ENCODE measurements at places on chromosomes 16 and 17. TPM values are rescaled to one million over a fixed set of nuclear protein-coding genes. Genes with fewer than 3 reads are reported as not detected.

DNA sequence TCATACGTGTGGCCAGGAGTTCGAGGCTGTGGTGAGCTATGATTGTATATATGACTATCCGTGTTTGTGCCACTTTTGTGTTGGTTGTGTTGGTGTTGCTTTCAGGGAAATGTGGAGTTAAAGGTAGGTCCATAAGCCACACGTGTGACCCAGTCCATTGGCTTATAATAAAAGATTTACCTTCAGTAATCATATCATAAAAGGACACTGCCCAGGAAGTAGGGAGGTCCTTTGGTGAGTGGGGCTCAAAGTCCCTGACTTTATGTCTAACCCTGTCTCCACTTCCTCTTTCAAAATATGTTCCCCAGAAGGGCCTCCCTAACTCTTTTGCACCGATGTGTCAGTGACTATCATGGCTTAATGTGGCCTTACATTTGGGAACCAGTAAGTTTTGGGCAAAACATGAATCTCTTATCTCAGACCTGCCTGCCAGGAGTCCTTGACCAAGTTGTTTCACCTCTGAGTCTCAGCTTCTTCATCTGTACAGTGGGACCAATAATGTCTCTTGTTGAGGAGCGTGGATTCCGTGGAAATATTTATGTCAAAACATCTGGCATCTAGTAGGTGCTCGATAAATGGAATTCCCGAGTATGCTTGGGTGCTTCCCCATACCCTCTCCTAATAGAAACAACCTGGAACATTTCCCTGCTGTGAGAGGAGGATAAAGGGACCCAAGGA, 4.8 kb downstream of the TNP2 start:
- H3K4me3 ChIP-seq: peak overlapping the region; percentile 48
- H3K36me3 ChIP-seq: no peaks in the 10 kb centered on the region
- peaks cover 28% of the 10 kb centered on the region for H3K4me1 ChIP-seq
- DNase-seq: no peak
- no peaks in the 10 kb centered on the region for H3K27me3 ChIP-seq

GRCh38 chr16:68229431-68230175, 6.3 kb downstream of the ESRP2 start:
- H3K4me1 ChIP-seq: peaks cover 47% of the 10 kb centered on the region
- H3K27ac ChIP-seq: peak overlapping the region; percentile 64
- H3K4me3 ChIP-seq: no peak overlapping the region
- DNase-seq: no peak

CYGB gene
- not detected for total RNA-seq

GRCh38 chr17:59858932-59859331, 33.8 kb downstream of the TUBD1 start:
- H3K27ac ChIP-seq: no peak overlapping the region
- H3K27me3 ChIP-seq: no peaks in the 10 kb centered on the region
- H3K36me3 ChIP-seq: peaks cover 18% of the 10 kb centered on the region
- H3K4me1 ChIP-seq: peaks cover 9% of the 10 kb centered on the region

- no peaks in the 10 kb centered on the region for H3K4me1 ChIP-seq
- H3K4me3 ChIP-seq: no peak overlapping the region
- H3K27me3 ChIP-seq: no peaks in the 10 kb centered on the region
- H3K36me3 ChIP-seq: no peaks in the 10 kb centered on the region
- H3K27ac ChIP-seq: no peak overlapping the region
Observed at GRCh38 chr16:12344577-12345343, 368.2 kb downstream of the SNX29 start.

NPIPA8 gene
- 0.91 TPM for total RNA-seq

DNA sequence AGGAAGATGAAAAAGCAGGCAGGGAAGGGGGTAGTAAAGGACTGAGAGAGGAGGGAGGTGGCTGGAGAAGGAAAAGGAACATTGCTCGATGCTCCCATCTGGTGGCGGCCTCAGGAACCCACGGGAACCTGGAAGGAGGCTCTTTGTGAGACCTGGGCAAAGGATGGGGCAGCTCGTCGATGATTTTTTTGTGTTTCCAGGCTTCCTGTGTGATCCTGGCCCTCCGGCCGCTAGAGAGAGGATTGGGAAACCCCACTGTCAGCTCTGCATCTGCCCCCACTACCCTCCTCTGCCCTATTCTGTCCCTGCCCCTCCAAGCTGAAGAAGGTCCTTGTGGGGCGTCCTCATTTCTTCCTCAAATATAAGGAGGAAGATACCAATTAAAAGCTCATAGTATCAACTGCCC, 6.6 kb downstream of the WFIKKN2 start:
- H3K36me3 ChIP-seq: no peaks in the 10 kb centered on the region
- H3K27me3 ChIP-seq: peaks cover 2% of the 10 kb centered on the region
- DNase-seq: peak; percentile 38
- H3K4me1 ChIP-seq: no peaks in the 10 kb centered on the region
- H3K4me3 ChIP-seq: no peak overlapping the region

DNA sequence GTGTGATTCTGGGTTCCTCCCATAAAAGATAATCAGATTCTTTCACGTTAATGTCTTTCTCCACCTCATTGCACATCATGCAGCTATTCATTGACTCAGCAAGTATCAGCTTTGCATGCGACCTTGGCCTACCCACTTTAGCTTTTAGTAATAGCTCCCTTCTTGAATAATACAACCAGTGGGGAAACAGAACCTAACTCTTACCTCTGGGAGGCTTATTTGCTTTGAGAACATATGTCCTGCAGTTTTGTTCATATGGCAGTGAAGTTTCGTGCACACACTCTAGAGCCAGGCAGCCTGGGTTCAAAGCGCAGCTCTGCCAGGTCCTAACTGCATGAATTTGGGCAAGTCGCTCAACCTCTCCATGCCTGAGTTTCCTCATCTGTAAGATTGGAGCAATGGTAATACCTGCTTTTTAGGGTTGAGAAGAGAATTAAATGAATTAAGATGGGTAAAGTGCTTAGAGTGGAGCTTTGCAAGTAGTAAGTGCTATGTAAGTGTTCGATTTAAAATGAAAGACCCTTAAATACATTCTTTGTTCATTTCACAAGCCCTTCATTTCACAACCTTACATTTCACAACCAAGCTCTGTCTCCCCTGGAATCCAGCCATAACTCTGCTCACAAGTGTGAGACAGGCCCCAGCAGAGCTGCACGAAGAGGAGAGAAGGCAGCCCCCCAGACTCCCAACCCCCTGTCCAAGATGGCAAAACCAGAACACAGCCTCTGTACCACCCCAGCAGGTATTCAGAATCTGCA, 29.3 kb downstream of the MAPT start:
- no peaks in the 10 kb centered on the region for H3K4me1 ChIP-seq
- H3K27me3 ChIP-seq: peaks cover 6% of the 10 kb centered on the region
- no peak overlapping the region for H3K27ac ChIP-seq
- no peaks in the 10 kb centered on the region for H3K36me3 ChIP-seq
- H3K4me3 ChIP-seq: no peak overlapping the region

- DNase-seq: no peak
- H3K27ac ChIP-seq: no peak overlapping the region
- H3K4me1 ChIP-seq: peaks cover 2% of the 10 kb centered on the region
- peaks cover 16% of the 10 kb centered on the region for H3K36me3 ChIP-seq
- peaks cover 21% of the 10 kb centered on the region for H3K27me3 ChIP-seq
Observed at GRCh38 chr17:80998748-80999535, 7.3 kb downstream of the CHMP6 start.

- no peak for DNase-seq
- peaks cover 45% of the 10 kb centered on the region for H3K36me3 ChIP-seq
- peaks cover 10% of the 10 kb centered on the region for H3K4me1 ChIP-seq
- no peak overlapping the region for H3K27ac ChIP-seq
- no peaks in the 10 kb centered on the region for H3K27me3 ChIP-seq
Observed at GRCh38 chr17:82722341-82723013, 6.0 kb downstream of the FN3KRP start.

MPP3 gene
- 0.21 TPM for total RNA-seq

GRCh38 chr17:14355556-14355955, 54.7 kb downstream of the HS3ST3B1 start:
- peaks cover 9% of the 10 kb centered on the region for H3K4me1 ChIP-seq
- DNase-seq: no peak
- H3K27me3 ChIP-seq: no peaks in the 10 kb centered on the region

- H3K27me3 ChIP-seq: peaks cover 13% of the 10 kb centered on the region
- no peak overlapping the region for H3K27ac ChIP-seq
Observed at GRCh38 chr17:55677446-55677845, 45.2 kb downstream of the TMEM100 start.

DNA sequence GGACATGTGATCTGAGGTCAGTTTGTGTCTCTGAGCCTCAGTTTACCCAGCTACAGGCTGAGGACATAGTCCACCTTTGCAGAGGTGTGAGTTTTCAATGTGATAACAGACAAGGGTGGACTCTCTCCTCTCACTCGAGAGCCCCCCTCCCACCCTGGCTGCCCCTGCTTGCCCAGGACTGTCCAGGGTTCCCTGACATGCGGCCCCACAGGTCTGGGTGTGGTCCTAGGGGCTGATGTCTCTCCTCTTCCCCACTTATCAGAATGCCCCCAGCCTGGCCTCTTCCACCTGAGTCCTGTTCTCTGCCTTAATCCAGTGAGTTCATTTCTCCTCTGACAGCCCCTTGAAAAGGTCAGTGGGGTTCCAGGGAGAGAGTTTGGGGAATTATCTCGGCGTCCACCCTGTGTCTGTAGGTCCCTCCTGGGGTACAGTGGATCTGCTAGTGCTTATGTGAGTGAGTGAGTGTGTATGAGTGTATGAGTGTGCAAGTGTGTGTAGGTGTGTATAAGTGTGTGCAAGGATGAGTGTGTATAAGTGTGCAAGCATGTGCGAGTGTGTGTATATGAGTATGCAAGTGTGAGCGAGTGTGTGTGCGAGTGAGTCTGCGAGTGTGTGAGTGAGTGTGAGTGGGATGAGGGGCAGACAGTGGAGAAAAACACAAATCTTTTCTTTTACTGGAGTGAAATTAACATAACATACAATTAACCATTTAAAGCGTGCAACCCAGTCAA, 175.0 kb downstream of the IRF8 start:
- no peaks in the 10 kb centered on the region for H3K4me1 ChIP-seq
- H3K27ac ChIP-seq: no peak overlapping the region
- H3K36me3 ChIP-seq: no peaks in the 10 kb centered on the region

GRCh38 chr16:51035110-51035498, 116.0 kb downstream of the SALL1 start:
- H3K36me3 ChIP-seq: no peaks in the 10 kb centered on the region
- H3K4me1 ChIP-seq: no peaks in the 10 kb centered on the region
- H3K27ac ChIP-seq: no peak overlapping the region
- no peaks in the 10 kb centered on the region for H3K27me3 ChIP-seq

DNA sequence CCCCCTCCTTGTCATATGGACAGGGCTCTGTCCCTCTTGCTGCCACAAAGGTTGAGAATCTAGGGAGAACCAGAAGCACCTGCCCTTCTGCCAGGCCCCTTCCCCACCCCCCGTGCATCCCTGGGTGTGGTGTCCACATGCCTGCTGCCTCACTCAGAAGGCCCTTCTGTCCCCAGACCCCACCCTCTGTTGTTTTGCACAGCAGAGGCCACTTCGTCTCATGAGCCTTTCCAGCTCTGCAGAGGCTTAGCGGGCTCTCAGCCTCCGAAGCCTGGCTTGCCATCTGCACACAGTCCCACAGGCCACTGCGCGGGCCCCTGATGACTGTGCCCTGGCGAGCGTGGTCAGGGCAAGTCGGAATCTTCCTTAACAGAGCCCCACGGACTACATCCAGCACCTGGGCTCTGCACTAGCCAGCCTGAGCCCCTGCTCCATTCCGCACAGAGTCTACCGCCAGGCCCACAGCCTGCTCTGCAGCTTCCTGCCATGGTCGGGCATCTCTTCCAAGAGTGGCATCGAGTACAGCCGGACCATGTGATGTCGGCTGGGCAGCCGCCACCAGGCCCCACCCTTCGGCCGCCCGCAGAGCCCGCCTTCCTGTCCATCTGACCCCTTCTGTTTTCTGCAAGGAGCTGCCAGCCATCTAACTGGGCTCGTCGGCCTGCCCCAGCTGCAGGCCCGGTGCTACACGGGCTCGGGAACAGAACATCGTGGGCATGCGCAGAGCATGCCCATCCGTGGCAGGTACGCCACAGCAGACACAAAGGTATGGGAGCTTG, 10.8 kb downstream of the C16orf90 start:
- H3K4me3 ChIP-seq: no peak overlapping the region
- H3K36me3 ChIP-seq: peaks cover 40% of the 10 kb centered on the region
- DNase-seq: no peak

TEKT5 gene
- total RNA-seq: not detected

DNA sequence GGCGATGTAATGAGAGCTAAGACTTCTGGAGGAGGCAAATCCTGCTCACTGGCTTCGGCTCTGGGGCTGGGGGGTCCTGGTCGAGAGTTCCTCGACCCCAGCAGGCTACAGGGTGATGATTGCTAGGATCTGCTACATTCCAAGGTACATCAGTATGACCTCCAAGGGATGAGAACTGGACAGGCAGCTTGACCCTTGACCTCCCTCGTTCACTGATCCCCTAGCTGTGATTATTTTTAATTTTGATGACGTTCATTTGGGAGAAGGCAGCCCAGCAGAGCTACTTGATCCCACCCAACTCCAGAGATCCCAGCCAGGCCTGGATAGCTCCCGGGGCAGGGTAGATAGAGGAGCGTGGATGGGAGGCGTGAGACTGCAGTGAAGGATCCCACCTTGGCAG, 242.3 kb downstream of the MAF start:
- no peaks in the 10 kb centered on the region for H3K36me3 ChIP-seq
- no peak for DNase-seq
- H3K27me3 ChIP-seq: peaks cover 8% of the 10 kb centered on the region
- no peak overlapping the region for H3K4me3 ChIP-seq
- peaks cover 13% of the 10 kb centered on the region for H3K4me1 ChIP-seq

SLC5A10 gene
- not detected for total RNA-seq

MYADML2 gene
- not detected for total RNA-seq

SLC12A3 gene
- not detected for total RNA-seq

DNA sequence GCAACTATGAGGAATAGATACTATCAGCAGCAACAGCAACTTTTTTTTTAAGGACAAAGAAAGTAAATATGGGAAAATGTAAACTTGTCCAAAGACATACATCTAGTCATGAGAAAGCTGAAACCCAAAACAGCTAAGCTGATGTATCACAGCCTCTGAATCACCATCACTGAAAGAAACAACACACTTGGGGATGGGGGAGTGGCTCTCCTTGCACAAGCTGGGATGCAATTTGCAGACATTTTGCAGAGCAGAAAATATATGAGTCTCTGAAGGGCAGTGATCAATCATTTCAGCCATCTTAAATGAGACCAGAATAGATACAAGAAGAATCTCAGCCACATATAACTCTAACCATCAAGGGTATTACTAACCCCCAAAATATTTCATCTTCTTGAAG, 79.1 kb downstream of the GRIN2A start:
- no peak for DNase-seq
- H3K27ac ChIP-seq: no peak overlapping the region
- H3K36me3 ChIP-seq: no peaks in the 10 kb centered on the region
- no peaks in the 10 kb centered on the region for H3K4me1 ChIP-seq
- no peaks in the 10 kb centered on the region for H3K27me3 ChIP-seq
- no peak overlapping the region for H3K4me3 ChIP-seq

GRCh38 chr16:64864232-64864809, 257.5 kb downstream of the CDH11 start:
- no peak for DNase-seq
- H3K4me1 ChIP-seq: no peaks in the 10 kb centered on the region
- no peak overlapping the region for H3K4me3 ChIP-seq
- H3K27me3 ChIP-seq: no peaks in the 10 kb centered on the region

GRCh38 chr16:28098959-28099945, 35.7 kb upstream of the GSG1L start:
- H3K36me3 ChIP-seq: peaks cover 68% of the 10 kb centered on the region
- H3K4me1 ChIP-seq: no peaks in the 10 kb centered on the region
- no peaks in the 10 kb centered on the region for H3K27me3 ChIP-seq
- no peak overlapping the region for H3K4me3 ChIP-seq

GLP2R gene
- total RNA-seq: not detected

GRCh38 chr16:7615565-7615964, 282.9 kb downstream of the RBFOX1 start:
- no peaks in the 10 kb centered on the region for H3K4me1 ChIP-seq
- H3K27ac ChIP-seq: no peak overlapping the region
- no peaks in the 10 kb centered on the region for H3K36me3 ChIP-seq
- H3K27me3 ChIP-seq: no peaks in the 10 kb centered on the region

LRRC75A gene
- 2.6 TPM for total RNA-seq
